Spleen (tissue), 13 donors: ENCODE measurements at places on chromosomes 1 and 21.

DNA sequence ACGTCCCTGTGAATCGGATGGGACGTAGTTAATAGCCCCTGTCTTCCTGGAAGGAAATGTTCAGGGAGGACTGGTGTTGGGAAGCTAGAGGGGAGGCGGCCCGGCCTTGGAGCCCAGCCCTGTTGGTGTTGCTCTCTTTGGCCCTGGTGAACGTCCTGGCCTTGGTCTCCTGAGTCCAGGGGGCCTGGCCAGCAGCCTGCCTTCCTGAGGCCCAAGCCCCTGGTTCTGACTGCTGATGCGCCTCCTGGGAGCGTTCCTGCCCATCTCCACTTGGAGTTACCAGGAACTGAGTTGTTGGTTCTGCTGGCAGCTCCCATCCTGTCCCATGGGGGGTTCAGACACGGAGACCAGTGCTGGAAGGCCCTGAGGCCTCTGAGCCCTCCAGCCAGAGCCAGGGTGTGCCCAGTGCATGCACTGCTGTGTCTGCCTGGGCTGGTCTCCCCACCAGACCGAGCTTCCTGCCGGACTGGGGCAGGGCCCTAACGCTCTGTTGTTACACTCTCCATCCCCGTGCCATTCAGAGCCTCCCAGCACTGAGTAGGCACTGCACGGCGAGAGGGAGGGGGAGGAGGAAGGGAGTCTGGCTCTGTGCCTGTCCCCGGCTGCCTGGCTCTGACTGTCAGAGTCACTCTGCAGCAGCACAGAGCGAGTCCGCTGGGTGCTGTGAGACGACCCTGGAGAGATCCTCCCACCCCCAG lies 382.5 kb upstream of the VAMP3 start:
- DNase-seq: peak; percentile 87

DNA sequence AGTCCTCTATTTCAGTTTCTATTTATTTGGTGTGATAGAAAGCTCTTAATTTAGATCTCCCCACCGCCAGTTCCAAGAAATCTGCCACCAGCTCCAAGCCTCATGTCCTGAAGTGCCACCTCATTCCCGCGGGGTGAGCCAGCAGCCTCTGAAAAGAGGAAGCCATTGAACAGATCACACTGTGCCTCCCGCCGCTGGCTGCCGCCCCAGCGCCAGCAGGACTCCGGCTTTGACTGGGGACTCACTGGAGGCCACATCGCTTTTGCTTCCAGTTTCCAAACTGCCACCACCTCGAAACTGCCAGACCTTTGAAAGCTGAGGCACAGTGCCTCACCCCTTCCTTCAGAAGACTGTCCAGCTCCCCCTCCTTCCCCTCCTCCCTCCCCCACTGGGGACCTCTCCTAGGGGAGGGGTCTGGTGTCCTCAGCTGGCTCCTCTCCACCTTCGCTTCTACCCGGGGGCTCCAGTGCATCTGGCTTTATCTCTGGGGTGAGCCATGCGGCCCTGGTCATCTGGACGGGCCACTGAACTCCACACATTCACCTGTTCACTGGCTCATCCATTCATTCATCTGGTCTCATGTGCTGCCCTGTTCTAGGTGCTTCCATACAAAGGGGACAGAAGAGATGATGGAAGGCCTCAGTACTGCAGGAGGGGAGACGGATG lies 58.9 kb downstream of the VPS26C start:
- DNase-seq: peak; percentile 91

DNA sequence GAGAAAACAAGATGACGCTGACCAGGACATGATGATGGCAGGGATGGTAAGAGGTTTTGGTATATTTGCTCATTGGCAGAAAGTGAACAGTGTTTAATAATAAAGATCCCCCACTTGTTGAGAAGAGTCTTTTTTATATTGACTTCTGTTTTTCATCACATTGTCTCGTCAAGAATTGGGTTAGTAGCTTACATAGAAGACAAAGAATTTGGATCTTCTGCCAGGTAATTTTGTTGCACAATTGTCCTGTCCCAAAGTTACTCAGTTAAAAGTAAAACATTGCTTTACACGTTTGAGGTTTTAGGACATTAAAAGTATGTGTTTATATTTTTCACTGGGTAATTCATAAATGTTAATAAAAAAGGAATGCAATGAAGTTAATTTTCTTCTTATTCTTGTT lies 48.3 kb upstream of the LAMC2 start:
- no peak for DNase-seq

- no peak for DNase-seq
Measured at GRCh38 chr1:117173691-117174090, 37.0 kb downstream of the VTCN1 start.

DNA sequence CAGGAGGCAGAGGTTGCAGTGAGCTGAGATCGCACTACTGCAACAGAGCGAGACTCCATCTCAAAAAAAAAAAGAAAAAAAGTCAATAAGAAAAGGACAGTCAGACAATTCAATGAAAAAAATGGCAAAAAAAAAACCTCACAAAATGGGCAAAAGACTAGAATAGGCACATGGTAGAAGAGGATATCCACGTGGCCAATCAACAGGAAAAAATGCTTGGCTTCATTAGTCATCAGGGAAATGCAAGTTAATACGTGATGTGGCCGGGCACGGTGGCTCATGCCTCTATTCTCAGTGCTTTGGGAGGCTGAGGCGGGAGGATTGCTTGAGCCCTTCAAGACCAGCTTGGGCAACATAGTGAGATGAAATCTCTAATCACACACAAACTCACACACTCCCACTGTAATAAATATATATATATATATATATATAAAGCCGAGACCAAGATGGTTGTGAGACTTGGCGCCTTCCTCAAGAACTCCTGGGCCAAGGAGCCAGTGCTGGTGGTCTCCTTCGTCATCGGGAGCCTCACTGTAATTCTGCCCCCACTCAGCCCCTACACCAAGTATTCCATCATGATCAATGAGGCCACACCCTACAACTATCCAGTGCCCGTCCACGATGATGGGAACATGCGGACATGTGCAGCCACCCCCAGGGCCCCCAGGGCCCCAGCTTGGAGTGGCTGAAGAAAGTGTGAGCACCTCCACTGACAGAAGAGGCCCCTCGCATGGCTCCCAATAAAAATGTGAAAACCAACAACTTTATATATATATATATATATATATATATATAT lies 22.9 kb upstream of the LEFTY2 start:
- peak; percentile 21 for DNase-seq

- peak; percentile 27 for DNase-seq
Measured at GRCh38 chr1:17759114-17759513, 4.0 kb downstream of the ACTL8 start.

DNA sequence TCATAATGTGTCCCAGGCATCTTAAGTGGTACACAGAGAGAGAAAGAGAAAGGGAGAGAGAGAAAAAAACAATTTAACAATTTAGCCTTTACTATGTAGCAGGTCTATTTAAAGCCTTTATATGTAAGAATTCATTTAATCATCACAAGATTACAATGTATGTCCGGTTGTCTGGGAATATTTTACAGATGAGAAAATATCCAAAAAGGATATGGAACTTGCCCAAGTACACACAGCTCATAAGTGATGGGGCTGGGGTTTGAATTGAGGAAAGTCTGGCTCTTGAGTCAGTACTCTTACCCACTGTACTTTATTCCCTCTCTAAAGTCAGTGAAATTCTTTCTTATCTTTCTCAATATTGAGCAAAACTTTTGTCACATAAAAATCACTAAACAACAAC lies 104.6 kb downstream of the LYPLAL1 start:
- no peak for DNase-seq

DNA sequence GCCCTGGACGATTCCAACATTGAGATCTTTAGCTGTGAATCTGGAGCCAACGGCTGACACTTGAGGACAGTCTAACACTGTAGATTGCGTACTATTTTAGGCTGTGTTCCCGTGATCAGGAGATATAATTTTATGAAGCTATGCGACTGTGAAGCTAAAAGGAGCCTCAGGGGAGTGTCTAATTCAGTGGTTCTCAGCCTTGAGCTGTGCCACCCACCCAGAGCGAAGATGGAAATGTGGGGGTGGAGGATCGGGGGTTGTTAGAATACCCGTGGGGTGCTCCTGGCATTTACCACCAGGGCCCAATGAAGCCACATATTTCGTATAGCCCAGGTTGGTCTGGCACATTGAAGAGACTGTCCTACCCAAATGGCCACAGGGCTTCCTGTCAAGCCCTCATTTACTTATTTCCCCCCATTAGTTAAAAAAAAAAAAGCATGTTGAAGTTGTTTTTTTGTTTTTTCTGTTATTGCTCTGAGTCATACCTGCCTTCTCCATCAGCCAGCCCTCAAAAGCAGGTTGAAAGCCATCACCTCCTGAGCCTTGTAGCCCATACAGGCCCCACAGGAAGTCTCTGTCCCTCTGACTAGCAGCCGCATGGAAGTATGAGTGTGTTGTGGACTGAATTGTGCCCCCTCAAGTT lies 141.7 kb downstream of the GALNT2 start:
- DNase-seq: no peak

DNA sequence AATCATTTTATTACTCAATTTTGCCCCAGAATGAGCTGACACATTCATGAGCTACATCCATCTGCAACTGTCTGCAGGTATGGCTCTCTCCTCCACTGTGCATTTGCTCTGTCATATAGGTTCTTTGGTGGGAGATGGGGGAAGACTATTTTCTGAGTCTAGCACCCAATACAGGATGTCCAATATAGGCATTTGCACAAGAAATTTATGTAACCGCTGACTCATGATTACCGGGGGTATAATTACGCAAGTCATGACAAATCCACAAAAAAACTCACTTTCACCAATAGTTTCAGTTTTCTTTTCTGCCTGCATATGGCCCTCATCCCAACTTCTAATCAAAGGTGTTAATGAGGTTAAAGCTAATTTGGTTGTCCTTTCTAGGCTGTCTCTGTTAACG lies 17.5 kb upstream of the VSIG8 start:
- no peak for DNase-seq

DNA sequence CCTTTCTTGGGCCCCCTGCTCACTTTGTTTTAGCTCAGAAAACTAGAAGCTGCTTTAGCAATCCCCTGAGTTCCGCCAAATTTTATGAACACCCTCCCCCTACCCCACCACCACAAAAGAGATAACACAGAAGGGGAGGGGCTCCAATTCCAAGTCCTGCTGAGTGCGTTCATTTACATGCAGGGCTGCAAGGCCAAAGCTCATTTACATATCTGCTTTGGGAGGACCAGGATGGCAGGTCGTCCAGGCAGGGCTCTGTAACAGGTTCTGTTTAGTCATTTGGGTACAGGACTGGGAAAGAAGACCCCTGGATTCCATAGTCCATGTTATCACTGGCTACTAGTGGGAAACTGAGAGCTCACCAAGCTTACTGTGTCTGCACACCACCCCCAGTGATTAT lies 35.9 kb upstream of the KIF21B start:
- no peak for DNase-seq

DNA sequence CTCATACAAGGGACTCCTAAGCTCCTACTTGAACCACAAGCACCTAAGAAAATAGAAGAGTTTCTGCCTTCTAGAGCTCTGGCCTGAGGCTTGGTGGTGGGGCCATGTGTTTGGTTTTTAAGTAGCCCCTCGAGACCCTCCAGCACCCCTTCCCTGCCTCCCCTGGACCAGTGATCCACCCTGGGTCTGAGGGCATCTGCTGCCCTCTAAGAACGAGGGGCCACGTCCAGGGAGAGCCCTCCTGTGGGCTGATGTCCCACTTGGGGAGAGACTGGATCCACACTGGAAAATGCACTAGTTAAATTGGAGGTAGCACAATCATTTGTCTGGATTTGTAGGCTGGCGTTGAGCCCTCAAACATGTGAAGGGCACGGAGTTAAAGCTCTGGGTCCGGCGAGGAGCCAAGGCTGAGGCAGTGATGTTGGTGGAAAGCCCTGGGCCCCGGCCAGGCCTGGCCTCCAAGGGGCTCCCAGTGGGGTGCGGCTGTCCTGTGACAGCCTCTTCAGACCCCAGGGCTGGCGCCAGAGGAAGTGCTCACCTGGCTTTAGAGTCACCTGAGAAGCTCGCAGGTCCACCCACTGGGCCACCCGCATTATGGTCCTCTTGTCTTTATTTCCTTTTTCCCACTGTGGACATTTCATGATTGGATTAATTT lies 65.2 kb downstream of the SLC37A1 start:
- peak; percentile 43 for DNase-seq

- peak; percentile 63 for DNase-seq
Measured at GRCh38 chr1:200628223-200628881, 7.8 kb upstream of the KIF14 start.

DNA sequence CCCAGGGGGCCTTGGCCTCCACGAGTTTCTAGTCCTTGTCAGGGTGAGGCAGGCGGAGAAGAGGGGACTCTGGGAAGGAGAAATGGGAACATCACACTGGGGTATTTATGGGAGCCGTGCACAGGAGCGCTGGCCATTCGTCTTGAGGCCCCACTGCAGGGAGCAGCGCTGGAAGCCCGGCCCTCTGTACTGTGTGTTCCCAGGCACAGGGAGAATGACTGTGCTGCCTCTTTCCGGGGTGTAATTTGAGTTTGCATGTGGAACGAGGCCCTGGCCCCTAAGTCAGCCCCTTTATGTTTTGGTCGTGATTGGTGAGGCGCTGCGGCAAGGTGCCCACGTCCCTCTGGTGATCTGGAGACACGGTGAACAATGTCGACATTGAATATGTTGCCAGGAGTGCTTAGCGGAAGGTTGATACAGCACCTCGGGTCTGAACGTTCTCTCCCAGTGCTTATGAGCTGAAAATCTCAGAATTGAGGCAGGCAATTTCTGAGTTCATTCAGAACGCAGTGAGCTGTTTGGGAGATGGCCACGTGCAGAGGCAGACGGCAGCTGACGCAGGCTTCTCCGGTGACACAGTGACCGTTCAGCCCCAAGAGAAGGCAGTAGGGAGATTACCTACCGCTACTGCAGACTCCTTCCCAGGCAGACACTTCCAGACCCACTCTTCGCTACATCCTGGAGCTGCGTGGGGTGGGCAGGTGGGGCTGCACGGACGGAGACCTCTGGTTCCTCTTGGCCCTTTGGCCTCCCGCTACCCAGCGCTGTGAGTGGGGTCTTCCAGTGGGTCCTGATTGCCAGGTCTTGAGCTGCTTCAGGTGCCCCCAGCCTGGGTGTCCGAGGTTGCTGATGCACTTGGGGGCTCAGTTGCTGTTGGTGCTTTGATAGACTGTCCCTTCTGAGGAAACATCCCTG lies 265.8 kb downstream of the CAMTA1 start:
- DNase-seq: no peak

DNA sequence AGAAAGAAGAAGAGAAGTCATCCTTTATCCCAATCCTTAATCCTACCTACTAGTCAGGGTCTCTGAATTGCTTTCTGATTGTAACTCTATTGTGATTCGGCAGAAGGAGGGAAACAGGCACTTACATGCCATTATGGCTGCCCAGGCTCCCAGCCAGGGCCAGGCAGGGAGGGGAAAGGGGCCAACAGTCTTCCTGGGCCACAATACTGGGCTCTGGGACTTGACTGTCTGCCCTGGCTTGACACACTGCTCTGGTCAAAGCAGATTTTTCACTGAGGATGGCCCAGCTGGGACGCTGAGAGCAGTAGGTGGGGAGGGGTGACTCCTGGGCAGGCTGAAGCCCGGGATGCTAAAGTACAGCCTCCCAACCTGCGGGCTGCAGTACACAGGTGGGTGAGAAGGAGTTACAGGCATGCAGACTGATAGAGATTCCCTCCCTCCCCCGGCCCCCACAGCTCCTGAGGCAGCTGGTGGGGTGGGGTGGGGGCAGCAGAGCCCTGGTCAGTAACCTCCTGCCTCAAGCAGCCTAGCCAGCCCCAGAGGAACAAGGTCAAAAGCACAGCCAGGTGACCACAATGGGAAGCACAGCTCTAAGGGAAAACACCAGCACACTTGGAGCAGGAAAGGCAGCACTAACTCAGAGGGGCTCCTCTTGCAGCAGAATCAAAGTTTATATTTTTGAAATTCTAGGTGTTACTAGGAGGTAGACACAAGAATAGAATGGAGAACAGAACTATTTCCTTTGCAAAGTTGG lies 25.3 kb downstream of the KCND3 start:
- no peak for DNase-seq
